ENCODE measurements at places on chromosomes 4 and X.

DNA sequence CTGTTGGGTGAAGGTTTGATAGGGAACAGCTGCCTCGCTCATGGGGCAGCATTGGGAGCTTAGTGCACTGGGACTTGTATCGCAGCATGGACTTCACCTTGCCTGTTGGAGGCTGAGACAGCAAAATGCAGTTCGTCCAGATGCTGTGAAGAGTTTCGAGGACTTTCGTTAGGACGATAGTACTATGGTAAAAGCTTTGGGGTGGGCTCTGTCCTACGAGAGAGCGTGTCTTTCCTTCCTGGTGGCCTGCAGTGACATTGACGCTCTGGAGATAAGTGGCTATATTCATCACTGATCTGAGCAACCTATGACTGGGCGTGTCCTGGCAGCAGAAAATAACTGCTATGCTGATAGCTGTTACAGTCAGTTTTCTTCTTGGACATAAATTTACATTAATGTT is 44.8 kb downstream of the ARHGAP10 start:
- DNase-seq, result no peak

DNA sequence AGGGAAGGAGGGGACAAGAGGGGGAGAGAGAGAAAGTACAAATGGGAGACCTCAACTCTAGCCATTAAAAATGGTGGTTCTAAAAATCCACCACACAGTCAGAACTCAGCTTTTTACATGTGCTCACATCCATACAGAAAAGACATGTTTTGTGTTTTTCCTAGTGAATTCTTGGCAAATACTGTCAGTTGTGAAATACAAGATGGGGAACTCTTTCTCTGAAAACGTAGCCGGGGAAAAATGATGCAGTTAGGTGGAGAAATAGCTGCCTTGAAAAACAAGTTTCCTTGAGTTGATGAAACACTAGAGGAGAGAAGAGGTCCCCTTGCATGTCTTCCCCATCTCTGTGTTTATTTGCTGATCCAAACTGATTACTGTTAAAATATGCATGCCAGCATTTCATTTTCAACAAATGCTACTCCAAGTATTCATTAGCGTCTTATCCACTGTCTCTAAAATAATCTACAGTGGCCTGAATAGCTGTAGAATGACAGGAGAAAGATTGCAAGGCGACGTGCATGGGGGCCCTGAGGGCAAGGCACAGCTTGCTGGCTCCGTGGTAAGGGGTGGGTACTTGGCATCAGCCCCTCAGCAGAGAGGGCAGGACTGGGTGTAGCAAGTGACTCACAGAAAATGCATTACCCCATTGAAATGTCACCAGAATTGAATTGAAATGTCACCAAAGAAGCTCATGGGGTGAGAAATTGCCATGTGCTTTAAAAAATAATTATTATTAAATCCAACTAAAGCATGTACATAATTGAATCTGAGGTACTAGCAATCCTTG is 48.1 kb upstream of the TBL1X start:
- no peak for DNase-seq

DNA sequence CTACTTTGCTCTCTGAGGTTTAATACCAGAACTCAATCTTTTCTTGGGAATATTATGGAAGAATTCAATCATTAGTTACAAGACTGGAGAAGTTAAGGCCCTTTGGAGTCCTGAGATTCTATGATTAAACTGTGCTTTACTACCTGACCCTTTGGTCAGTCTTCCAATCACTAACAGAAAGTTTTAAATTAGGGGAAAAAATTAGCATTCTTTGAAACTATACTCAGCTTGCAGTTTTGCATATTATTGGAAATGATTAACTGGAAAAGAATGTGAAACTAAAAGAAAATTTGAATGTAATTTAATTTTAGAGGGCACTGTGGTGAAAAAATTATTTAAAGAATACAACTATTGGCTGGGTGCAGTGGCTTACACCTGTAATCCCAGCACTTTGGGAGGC is 18.7 kb upstream of the GPR34 start:
- no peak for DNase-seq

GRCh38 chrX:48971249-48972219 is at the start of gene KCND1:
Gene KCND1, minus strand, starts transcription at chrX:48971844. Its CDS starts 1,573 bp downstream, at chrX:48970271.
- peak; percentile 26 for DNase-seq

GRCh38 chrX:72107841-72108595 is 23.7 kb downstream of the RTL5 start:
- no peak for DNase-seq

DNA sequence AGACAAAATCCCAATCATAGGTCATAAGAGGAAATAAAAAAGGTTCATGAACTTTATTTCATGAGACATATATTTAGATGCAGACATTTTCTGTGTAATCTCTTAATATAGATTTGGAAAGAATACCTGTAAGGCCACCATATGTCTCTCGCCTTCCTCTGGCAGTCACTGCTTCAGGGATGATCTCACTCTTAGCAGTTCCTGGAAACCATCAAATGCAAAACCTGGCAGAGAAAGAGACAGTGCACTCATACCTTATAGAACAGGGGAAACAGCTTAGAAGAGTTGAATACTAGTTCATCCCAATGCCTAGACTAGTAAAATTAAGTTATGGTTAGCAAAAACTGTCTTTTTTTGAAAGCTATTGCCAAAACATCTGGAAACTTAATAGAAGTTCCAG is 243.3 kb downstream of the GASK1B start:
- no peak for DNase-seq

- DNase-seq, result no peak
These were observed 70.8 kb upstream of the HHIP start for GRCh38 chr4:144575181-144575580.

DNA sequence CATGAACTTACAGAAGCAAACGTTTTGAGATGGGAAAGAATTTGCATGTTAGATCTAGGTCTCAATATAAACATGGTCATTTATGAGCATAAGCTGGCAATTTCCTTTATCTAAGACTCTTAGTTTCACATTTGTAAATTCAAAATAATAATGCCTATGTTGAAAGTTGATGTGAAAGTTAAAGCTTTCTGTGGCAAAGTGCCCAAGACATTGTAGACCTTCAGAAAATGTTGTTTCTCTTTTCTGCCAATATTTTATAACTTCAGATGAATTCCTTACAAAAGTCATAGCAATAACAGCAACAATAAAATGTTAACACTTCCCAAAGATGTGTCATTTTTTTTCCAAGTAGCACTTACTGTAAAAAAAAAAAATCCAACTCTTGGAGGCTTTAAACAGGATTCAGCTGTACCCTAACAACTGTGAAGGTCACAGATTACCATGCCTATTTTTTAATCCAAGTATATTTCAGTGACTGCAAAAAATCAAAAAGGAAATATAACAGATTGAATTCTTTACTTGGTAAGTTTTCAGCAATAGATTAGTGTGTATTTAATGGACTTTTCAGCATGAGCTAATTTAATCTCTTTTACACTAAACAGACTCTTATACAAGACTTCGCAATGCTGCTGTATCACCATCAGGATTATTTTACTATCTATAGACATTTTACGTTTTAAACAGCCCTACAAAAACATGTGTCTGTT is 206.5 kb upstream of the PDE5A start:
- DNase-seq, result no peak

DNA sequence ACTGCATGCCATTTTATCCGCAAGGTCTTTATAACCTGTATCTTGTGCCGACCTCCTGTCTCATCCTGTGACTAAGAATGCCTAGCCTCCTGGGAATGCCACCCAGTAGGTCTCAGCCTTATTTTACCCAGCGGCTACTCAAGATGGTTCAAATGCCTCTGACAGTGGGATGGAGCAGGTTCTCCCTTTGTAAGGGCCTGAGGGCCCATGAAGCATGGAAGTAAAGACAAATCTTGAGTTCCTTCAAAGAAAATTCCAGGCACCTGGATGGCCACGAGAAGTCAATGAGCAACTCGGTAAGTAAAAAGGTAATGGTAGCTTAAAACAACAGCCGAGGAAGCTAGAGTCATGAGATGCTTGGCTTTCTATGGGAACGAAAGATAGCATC is 19.6 kb upstream of the PRKX start:
- no peak for DNase-seq

DNA sequence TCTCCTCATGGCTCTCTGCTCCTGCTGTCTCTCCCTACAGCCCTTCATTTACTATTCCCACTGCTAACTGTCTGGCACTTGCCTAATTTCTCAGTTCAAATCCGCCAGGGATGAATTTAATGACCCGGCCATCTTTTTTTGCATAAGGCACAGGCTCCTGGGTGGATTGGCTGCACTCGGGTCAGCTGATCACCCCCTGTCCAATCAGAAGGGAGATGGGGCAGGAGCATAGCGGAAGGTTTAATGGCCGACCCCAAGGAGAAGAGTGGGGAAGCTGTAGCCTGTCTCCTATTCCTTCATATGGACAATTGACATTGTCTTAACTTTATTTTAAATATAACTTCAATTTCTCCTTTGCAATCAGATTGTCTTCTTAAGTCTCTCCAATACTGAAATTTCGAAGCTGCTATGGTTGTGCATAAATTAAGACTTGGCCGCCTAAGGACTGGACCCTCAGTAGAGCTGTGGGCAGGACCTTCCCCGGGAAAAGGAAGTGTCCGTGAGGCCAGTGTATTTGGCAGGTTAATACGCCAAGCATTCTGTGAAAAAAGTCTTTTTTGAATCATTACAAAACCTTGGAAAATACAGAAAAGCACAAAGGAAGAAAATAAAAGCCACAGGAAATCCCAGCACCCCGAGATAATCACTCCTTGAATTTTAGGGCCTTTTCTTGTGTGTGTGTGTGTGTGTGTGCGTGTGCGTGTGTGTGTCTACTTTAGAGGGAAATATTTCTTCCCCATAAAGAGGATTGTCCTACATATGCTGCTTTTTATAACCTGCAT is 55.5 kb downstream of the SMIM20 start:
- DNase-seq, result no peak

GRCh38 chr4:176896211-176896610 is 103.5 kb upstream of the VEGFC start:
- DNase-seq, result no peak

- DNase-seq, result peak; percentile 37
These were observed 85.5 kb downstream of the BCOR start for GRCh38 chrX:40012039-40012867.

DNA sequence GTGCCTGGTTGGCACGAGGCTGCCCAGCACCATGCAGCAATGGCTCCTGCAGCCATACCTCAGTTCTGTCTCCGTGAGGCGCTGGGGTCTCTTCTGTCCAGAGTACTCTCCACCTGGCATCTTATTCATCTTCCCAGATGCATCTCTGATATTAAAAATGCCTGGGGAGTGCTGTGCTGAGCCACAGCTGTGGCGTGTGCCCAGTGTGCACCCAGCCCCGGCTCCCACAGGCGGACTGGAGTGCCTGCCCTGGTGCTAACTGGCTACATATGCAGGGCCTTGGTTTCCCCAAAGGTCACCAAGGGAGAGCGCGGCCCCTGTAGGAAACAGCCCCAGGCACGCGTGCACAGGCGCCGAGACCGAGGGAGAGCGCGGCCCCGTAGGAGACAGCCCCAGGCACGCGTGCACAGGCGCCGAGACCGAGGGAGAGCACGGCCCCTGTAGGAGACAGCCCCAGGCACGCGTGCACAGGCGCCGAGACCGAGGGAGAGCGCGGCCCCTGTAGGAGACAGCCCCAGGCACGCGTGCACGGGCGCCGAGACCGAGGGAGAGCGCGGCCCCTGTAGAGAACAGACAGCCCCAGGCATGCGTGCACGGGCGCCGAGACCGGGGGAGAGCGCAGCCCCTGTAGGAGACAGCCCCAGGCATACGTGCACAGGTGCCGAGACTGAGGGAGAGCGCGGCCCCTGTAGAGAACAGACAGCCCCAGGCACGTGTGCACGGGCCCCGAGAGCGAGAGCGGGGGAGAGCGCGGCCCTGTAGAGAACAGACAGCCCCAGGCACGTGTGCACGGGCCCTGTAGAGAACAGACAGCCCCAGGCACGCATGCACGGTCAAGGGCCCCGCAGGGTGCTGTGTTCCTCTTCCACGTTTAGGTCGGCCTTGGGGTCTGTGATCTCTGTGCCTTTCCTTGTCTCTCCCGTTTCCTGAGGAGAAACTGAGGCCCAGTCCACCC is 14.5 kb downstream of the TMEM175 start:
- no peak for DNase-seq

DNA sequence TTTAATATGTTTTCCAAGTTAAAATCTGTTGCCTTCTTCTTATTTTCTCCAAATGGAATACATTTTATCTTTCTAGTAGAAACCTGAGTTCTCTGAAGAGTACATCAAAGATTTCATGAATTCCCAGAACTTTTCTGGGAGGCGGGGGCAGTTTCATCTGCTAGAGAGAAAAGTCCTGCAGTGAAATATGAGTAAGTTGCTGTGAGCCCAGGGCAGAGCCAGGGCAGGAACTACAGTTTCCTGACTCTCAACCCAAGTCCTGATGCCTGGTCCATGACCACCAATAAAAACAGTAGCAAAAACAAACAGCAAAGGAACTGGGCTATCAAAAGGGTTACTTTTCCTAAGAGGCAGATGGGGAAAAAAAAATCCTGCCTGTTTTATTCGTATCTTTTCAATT is 239.4 kb upstream of the CTSO start:
- DNase-seq, result no peak

- no peak for DNase-seq
These were observed 107.1 kb upstream of the BMPR1B start for GRCh38 chr4:94650690-94651089.

- no peak for DNase-seq
These were observed 1008.0 kb downstream of the GLUD2 start for GRCh38 chrX:122055460-122055859.

GRCh38 chr4:83089410-83090157 is 24.9 kb downstream of the PLAC8 start:
- DNase-seq, result no peak

- DNase-seq, result no peak
These were observed 1.4 kb downstream of the KLHL5 start for GRCh38 chr4:39063430-39063829.

- DNase-seq, result no peak
These were observed 76.0 kb downstream of the FAT4 start for GRCh38 chr4:125390727-125391126.

- DNase-seq, result no peak
These were observed 359 bp upstream of the GAB3 start for GRCh38 chrX:154751203-154751668.

DNA sequence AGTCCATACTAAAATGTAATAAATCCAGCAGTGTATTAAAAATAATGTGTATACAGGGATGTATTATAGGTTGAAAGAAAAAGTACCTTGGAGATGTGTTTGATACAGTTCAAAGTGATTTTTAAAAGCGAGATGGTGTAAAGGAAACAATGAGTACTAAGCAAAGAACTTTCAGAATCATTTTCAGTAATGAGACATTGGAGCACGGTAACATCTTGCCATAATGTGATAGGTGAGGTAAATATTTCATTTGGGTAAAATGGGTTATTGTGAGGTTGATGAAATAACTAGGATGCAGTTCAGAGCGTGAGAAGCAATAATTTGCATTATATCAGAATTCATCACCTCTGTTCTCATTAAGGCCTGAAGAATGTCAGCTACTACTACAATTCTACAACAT is 25.9 kb downstream of the EIF2S3 start:
- DNase-seq, result no peak

DNA sequence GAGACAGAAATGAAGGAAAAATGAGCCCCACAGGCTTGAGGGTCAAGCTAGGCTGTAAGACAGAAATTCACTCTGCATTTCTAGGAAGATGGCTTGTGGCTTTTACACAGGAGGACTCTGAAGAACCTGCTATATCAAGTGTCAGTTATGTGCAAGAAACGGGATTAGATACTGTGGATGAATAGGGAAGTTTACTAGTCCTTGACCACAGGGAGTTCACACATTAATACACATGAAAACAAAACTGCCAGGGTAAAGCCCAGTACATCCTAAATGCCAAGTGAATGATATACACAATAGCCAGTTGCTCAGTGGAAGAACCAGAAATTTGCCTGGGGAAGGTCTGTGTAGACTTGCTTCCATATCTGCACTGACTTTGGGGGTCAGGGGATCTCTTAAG is 53.5 kb downstream of the TMEM131L start:
- DNase-seq, result no peak

GRCh38 chrX:120299928-120300327 is 11.3 kb downstream of the TMEM255A start:
- no peak for DNase-seq

- peak; percentile 30 for DNase-seq
These were observed 1.2 kb downstream of the AKAP17A start for GRCh38 chrX:1592470-1593142.
